ENCODE measurements at places on chromosomes 13 and 19.

- no peak for DNase-seq
These were observed 67.8 kb upstream of the IPO5 start for GRCh38 chr13:97885641-97886040.

DNA sequence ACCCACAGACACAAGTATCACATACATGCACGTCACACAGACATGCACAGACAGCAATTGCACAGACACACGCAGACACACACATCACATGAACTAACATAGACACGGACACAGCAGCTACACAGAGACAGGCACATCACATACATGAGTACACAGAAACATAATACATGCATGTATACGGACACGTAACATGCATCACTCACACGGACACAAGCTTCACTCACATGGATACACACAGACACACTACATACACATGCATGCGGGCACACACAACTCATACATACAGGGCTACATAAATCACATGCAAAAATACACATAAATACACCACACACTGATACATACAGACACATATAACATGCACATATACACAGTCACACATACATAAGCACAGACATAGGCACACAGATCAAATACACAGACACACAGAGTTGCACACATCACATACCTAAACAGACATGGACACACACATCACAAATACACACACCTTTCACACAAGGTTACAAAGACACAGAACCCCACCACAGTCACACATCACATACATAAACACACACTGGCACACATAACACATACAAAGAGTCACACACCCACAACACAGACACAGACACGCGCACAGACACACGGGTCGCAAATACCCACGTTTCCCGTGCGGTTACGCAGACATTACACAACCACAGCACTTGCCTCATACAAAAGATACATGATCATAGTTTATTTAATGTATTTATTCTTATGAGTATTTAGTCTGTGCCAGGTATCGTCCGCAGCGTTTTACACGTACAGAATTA lies 1.1 kb upstream of the LMTK3 start:
- DNase-seq = no peak

GRCh38 chr13:44386913-44387556 lies 13.4 kb downstream of the SERP2 start:
- no peak for DNase-seq

- DNase-seq = no peak
These were observed 90.6 kb downstream of the PCDH9 start for GRCh38 chr13:67139551-67139950.

- DNase-seq = no peak
These were observed 1.8 kb downstream of the NXNL1 start for GRCh38 chr19:17458970-17459369.

GRCh38 chr13:72959643-72960042 lies 99.2 kb upstream of the KLF5 start:
- no peak for DNase-seq

DNA sequence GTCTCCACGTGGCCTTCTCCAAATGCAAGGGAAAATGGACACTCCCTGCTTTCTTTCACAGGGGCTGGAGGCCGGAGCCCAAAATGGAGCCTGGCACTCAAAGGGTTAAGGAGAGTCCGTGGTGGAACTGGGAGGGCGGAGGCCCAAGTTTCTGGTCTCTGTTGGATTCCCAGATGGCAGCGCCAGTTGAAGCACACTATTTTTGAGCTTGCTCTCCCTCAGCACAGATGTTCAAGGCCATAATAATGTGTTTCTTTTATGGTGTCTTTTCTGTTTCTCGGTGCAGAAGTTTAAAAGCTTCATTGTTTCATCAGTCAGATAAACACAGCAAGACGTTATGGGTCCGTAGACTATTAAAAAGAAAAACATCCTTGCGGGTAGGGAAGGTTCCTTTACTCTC lies 67.6 kb downstream of the TNFRSF19 start:
- no peak for DNase-seq

DNA sequence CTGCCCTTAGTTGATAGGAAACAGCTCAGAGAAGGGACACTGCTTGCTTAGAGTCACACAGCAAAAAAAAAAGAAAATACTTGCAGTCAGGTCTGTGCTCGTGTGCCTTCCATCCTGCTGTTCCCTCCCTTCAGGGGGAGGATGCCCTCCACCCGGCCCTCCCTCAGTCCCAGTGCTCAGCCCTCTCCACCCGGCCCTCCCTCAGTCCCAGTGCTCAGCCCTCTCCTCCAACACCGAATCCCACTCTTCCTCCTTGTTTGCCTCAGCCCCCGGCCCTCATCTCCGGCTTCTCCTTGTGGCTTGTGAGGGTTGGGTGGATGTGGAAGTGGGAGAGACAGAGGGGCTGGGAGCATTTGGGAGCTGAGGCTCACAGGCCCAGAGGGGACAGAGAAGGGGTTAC lies 5.8 kb downstream of the TFPT start:
- no peak for DNase-seq

DNA sequence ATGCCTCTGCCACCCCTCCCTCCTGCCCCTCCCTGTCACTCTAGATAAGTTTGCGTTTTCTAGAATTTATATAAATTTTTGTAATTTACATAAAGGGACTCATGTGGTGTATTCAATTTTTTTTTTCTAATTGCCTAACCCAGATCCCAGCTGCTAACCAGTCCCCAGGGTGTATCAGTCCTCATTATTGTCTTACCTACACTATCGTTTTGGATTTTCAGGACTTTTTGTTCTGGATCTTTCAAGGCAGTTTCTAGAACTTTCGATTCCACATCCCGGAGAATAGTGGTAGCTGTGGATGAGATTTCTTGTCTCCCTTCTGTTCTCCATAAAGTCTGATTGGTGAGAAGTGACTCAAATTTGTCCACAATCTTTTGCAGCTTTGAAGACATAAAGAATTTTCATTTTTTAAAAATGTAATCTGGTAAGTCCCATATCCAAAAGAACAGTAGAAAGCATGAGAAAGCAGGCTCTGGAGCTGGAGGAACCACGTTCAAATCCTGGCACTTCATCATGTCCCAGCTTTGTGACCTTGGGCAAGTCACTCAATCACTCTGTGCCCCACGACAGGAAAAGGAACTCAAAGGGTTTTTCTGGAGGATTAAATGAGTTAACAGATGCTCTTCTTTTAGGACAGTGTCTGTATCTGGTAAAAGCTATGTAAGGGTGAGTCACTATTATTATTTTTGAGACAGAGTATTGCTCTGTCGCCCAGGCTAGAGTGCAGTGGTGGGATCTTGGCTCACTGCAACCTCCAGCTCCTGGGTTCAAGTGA lies 19.7 kb downstream of the ADGRE3 start:
- no peak for DNase-seq

DNA sequence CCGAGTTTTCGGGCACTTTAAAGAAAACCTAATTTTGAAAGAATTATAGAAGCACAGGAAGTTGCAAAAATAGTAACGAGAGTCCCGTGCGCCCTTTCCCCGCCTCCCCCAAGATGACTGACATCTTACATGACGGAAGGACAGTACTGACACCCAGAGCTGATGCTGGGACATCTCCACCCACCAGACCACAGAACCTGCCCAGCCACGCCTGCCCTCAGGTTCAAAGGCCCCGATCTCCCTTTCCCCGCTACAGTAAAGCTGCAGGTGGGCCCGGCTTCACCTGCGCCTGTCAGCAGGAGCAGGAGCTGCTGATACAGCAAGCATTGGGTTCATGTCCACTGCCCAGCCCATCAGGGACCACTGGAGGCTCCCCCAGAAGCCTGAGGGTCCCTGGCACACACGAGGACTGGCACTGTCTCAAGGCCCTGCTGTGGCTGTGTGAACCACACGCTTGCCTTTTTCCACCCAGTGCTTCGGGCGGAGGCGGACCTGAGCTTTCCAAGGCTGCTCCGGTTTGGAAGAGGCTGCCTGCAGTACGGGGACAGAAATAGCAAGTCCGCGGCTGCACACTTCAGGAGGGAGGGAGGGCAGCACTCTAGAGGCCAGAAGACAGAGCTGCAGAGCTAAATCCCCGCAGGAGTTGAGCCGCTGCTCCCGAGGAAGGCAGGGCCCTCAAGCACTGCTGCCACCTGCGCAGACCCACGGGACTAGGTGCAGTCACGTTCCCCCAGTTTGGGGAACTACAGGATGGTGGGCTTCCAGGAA lies 8.7 kb downstream of the MAP2K2 start:
- peak; percentile 31 for DNase-seq

DNA sequence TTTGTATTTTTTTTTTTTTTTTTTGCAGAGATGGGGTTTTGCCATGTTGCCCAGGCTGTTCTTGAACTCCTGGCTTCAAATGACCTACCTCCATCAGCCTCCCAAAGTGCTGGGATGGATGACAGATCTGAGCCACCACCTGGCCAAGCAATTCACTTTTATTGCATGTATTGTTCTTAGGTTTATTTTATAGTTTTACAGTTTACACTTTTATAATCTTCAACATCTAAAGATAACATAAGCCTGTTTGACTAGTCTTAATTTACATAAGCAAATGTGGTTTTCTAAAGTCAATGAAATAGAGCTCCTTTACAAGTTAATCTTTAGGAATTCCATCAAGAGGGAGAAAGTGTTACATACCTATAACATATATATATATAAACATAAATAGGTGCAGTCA lies 9.5 kb upstream of the MPV17L2 start:
- DNase-seq = no peak

DNA sequence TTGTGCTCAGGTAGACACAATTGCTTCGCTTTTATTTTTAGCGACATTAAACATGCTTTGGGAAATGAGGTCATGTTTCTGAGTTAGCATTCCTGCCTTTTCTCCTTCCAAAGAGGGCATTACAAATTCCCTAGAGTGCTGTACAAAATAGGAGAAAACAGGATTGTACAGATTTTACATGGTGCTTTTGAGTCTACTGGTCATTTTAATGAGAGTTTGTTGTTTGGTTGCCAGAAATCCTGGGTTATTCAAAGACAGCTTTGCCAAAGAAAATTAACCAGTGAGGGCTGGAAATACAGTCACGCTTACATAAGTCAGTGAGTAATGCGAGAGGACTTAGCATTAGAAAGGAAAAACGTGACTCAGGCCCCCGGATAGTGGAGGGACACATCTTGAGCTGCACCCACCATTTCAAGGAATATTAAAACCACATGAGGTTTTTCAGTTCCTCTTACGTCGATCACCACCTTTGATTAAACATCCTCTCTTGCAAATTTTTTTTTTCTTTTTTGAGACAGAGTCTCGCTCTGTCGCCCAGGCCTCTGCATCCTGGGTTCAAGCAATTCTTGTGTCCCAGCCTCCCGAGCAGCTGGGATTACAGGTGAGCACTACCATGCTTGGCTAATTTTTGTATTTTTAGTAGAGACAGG lies 55.4 kb downstream of the SACS start:
- DNase-seq = peak; percentile 58

GRCh38 chr13:46720189-46720588 lies 76.8 kb downstream of the ESD start:
- DNase-seq = no peak

DNA sequence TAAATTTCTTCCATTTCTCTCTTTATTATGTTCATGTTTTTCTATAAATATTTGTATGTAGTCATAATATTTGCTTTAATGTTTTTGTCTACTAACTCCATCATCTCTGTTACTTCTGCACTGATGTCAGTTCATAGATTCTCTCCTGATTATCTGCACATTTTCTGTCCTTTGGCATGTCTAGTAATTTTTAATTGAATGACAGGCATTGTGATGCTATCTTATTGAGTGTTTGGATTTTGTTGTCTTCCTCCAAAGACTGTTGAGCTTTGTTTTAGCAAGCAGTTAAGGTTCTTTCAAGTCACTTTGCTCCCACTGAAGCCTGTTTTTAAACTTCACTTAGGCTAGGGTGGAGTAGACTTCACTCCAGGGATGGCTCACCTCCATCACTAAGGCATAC lies 276.8 kb downstream of the DLEU7 start:
- no peak for DNase-seq

GRCh38 chr13:50006426-50007135 lies 8.7 kb upstream of the KCNRG start:
- DNase-seq = no peak

DNA sequence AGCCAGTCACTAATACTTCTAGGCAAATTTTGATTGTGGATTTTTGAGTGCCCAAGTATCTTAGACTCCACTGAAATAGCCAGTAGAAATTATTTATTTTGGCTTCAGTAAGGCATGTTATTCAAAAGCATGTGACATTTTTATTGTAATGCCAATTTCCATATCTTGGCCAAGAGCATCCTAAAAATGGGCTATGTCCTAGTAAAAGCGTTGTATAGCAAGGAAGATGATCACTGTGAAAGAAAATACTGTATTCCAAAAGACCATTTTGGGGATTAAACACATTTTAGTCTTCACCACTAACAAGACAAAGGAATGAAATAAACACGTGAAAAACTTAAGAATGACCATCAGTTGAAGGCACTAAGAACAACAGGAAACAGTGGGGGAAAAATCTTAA lies 149.1 kb downstream of the NUFIP1 start:
- DNase-seq = no peak

DNA sequence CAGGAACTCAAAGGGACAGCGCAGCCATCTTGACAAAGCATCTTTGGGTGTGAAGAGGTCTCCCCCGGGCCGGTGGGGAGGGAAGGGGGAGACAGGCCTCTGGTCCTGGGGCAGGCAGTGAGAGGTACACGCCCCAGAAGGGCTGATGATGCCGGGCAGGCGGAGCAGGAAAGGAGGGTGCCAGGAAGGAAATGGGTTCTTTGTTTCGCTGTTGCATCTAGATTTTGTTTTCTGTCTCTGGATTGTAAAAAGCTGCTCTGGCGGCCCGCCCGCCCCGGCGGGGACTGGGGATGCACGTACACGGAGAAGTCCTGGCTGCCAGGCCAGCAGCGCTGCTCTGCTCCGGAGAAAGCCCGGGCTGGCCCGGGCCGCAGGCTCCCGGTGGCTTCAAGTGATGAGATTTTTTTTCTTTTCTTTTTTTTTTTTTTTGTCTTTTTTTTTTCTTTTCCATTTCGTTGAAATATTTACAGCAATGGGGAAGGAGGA lies 13.2 kb upstream of the ASF1B start:
- DNase-seq = no peak

GRCh38 chr19:4550018-4550417 lies 9.5 kb downstream of the SEMA6B start:
- no peak for DNase-seq

DNA sequence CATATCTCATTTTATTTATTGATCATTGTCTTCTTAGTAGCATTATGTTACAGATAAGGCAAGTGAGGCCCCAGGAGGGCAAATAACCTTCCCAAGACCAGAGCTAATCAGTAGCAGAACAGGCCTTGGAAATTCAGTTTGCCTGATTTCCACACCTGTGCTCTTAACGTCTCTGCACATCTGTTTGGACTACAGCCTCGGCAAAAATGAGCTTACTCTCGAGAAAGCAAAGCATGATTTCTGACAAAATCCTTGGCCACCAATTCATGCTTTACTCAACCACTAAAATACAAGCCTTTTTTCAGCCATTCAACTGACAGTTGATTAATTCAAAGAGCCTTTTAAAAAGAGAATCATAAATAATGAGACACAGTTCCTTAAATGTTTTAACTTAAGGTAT lies 309.3 kb upstream of the HTR2A start:
- DNase-seq = no peak

GRCh38 chr13:80572308-80572922 lies 231.5 kb upstream of the SPRY2 start:
- no peak for DNase-seq

- no peak for DNase-seq
These were observed 859.1 kb downstream of the DIAPH3 start for GRCh38 chr13:59304596-59304995.

GRCh38 chr19:18049385-18049784 lies 37.3 kb downstream of the IL12RB1 start:
- DNase-seq = no peak

- no peak for DNase-seq
These were observed 395.8 kb upstream of the KLF12 start for GRCh38 chr13:74530011-74530410.
